Cardiac fibroblast (primary cell): ENCODE measurements at places on chromosomes 6 and 20.
A peak's percentile ranks its signal among the peaks of the same experiment; 100 is the strongest.

DNA sequence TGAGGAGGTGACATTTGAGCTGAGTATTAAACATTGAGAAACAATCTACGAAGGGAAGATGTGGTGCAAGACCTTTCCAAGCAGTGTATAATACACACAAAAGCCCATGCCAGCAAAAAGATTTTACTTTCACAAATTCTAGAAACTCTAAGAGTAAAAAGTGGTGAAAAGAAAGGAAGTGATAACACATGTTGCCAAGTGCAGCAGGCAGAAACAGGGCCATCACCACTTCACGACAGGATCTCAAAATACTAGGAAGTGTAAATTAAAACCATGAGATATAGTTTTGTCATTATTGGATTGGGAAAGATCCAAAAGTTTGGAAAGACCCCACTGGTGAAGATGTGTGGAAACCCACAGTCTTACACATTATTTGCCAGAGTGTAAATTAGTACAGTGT lies 1.7 kb upstream of the ENTPD6 start:
- no peak for DNase-seq

GRCh38 chr6:593139-593906 lies 63.6 kb downstream of the HUS1B start:
- DNase-seq: peak; percentile 70

DNA sequence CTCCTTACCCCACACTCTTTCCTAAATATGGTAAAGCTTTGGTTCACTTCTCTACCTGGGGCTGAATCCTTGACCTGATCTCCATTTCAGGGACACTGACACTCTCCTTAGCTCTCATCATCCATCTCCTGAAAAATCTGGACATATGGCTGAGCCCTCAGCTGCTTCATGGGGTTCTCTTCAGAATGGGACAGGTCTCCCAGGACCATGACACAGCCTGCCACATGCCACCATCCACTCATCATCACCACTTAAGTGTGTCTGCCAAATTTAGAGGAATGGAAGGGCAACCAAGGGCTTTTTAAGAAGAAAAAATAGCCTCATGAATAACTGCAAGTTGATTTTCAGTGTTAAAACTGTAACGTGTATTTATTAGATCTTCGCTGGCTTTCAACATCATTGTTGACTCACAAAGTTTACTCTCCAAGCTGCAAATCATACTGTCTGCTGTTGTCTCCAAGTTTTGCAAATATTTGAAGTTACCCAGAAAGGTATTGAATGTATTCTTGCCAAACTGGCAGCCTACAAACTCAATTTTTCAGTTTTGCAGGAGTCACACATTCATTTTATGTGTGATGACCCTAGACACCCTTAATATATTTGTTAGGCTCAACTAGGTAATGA lies 41.1 kb downstream of the HS3ST5 start:
- DNase-seq: no peak

- peak; percentile 65 for DNase-seq
Measured at GRCh38 chr6:16949716-16950115, 152.1 kb upstream of the STMND1 start.

- no peak for DNase-seq
Measured at GRCh38 chr6:70045413-70045812, 179.1 kb downstream of the COL19A1 start.

- DNase-seq: no peak
Measured at GRCh38 chr6:88662163-88662580, 301.2 kb downstream of the RNGTT start.

- peak; percentile 83 for DNase-seq
Measured at GRCh38 chr20:3919352-3919751, 30.2 kb downstream of the PANK2 start.

DNA sequence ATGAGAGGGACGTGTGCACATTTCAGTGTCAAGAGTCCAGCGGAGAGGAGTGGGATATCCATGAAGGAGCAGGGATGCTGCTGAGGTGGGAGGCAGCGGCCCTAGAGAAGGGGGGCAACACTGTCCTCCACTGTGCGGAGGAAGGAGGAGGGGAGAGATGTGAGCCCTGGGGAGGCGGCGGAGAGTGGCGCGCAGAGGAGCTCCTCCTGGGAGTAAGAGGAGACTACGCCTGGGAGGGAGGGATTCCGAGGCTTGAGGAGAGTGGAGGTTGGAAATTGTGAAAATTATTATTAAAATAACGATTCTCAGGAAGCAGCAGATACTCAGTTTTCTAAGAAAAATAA lies 142.7 kb downstream of the CEP57L1 start:
- DNase-seq: no peak

DNA sequence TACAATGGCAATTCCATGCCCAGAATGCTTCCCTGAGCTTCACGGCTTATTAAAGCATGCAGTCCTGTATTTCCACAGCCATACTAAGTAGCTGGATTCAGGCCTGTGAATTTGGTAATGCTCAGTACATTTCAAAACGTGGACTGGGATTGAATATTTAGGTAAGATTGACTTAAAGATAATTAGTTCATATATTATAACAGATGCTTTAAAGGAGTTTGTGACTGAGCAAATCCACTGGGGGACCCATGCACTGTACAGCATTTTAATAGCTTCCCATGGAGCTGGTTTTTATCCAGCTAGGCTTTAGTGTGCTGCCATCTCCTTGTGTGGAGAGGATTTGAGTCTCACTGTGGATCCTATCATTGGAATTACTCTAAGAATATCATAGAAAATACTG lies 420.9 kb upstream of the FLRT3 start:
- DNase-seq: no peak

- DNase-seq: no peak
Measured at GRCh38 chr20:50727792-50728485, 3.4 kb upstream of the PARD6B start.

DNA sequence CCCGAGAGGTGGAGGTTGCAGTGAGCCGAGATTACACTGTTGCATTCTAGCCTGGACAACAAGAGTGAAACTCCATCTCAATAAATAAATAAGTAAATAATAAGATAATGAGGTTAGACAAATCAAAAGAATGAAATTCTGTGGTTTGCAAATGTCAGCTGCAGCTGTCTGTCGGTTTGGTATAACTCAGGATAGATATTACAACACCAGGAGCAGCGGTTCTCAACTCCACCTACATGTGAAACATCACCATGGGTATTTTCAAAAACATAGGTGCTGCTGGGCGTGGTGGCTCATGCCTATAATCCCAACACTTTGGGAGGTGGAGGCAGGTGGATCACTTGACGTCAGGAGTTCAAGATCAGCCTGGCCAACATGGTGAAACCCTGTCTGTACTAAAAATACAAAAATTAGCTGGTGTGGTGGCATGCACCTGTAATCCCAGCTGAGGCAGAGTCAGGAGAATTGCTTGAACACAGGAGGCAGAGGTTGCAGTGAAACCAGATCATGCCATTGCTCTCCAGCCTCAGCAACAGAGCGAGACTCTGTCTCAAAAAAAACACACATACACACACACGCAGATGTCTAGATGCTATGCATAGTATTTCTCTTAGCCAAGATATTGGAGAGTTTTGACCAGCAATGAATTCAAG lies 126.1 kb upstream of the LAMP5 start:
- DNase-seq: no peak

- DNase-seq: peak; percentile 51
Measured at GRCh38 chr20:53609491-53610445, 16.1 kb upstream of the ZNF217 start.

DNA sequence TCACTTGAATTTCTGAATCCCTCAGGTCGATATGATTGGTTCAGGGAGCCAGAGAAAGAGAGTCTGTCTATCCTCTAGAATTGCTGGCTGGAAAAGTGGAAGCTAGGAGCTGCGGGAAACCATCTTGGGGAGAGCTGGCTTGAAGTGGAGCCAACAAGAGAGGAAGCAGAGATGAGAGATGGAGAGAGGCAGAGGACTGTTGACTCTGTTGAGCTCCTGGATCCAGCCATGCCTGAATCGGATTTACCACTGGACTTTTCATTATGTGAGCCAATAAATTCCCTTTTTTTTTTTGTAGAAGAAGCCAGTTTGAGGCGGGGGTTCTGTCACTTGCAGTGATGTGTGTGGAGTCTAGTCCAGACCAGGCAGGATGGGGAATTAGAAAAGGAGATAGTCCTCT lies 13.9 kb upstream of the SLC9A8 start:
- DNase-seq: no peak

GRCh38 chr6:137873273-137873762 lies 6.3 kb downstream of the TNFAIP3 start:
- DNase-seq: peak; percentile 97

GRCh38 chr6:2162079-2162445 lies 83.3 kb downstream of the GMDS start:
- peak; percentile 25 for DNase-seq

DNA sequence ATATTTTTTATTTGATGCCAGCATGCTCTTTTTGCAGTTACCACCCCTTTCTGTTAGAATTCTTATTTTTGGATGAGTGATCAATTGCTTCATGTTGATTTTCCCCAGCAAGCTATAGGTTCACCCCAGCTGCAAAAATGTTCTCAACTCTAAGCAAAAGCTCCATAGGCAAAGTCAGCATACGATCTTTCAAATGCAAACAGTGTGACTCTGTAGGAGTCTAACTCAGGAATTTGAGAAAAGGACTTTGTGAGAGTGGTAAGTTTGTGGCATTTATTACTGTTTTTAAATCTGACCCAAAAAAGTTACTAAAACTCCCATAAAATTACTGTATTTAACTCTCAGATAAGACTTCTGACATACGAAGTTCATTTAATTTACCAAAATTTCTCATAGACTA lies 134.9 kb upstream of the HSF2 start:
- DNase-seq: no peak

DNA sequence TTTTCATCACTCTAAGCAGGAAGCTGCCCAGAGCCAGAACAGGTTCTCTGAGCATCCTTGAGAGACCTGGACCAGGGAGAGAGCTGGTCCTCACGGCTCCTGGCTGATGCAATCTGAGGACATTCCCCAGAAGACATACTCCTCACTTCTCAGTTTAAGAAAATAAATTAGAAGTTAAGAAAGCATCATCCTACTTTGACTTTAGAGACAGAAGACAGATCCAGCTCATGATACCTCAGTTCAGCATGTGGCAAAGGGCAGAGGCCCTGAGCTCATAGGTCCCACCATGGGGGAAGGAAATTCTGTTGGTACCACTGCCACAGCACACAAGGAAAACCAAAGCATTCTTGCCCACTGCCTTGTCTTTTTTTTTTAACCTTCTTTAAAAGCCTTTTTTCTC lies 378.1 kb upstream of the JARID2 start:
- no peak for DNase-seq
